ENCODE measurements at places on chromosomes 2 and 18.

DNA sequence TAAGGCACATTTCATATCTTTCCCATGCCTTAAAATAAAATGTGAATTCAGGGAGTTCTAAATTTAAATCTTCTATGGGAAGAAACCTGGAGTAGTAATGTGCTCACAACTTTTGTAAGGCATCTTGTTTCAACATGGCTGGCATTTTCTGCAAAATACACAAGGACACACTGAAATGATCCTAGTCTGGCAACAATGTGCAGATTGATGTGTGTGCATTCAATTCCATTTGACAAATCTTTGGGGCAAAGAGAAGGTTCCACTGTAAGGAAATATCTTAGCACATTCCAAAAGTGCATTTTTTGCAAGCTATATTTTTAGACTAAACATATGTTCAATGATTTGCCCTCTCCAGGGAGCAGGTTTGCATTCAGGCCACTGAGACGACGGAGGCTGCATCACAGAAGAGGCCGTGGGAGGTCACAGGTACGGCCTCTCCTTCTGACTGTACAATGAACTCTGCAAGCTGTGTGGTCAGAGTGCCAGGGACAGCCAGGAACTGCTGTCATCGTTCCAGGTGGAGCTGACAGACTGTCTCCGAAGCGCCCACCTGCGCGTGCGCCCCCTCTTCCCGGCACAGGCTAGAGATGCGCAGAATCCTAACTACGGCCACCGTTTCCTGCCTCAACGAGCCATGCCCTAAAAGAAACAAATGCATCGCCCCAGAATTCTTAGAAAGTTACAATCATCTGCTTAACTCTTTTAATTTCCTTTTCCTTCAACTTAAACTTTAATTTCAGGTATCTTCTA is 149.2 kb upstream of the POU3F3 start:
- DNase-seq = no peak

DNA sequence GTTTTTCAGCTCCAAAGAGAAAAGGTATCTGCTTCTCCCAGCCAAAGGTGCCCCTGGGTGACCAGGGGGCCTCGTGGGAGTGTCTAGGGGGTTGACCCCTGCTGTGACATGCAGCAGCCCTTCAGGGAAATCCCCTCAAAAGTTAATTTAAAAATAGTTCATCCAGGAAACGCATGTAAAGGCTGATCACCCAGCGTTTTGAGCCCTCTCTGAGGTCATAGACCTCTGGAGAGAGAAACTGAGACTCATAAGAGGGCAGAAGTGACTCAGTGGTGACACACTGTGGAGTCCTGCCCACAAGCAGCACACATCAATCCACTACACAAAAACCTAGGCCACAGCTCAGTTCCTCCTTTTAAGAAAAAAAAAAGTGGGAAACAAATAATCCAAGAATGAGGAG is 11.9 kb downstream of the GAL3ST2 start:
- DNase-seq = no peak

GRCh38 chr18:9106800-9107584 is 4.5 kb downstream of the NDUFV2 start:
- no peak for DNase-seq

DNA sequence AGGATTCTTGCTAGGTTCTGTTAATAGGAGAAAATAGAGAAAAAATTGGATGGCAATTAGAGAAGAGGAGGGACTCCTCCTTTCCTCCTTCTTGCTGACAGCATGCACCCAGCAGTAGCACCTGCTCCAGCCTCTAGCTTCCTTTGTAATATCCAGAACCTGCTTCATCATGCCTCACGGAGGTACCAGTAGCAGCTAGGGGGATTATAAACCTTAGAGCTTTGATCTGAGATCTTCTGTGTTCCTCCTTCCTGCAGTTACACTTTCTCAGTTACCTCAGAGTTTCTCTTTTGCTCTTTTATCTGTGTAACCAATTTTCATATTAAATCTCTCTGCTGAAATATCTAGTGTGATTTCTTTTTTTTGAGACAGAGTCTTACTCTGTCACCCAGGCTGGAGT is 16.6 kb downstream of the DPP4 start:
- no peak for DNase-seq

- DNase-seq = no peak
These were observed 3.0 kb upstream of the PXDN start for GRCh38 chr2:1747065-1747941.

GRCh38 chr2:60906395-60906794 is 25.0 kb downstream of the REL start:
- no peak for DNase-seq

GRCh38 chr18:7926526-7926925 is 359.4 kb downstream of the PTPRM start:
- peak; percentile 26 for DNase-seq

DNA sequence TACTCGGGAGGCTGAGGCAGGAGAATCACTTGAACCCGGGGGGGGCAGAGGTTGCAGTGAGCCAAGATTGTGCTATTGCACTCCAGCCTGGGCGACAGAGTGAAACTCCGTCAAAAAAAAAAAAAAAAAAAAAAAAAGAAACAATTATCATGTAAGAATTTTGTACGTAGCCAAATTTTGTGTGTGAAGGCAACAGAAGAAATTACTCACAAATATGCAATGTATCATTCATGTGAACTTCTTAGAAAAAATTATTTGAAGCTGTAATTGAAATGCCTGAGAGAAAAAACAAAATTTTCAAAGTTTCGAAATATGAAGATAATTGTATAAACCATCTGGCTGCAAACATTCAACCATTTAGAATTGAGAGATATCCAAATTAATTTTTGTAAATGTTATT is 204.8 kb upstream of the PARD3B start:
- no peak for DNase-seq

DNA sequence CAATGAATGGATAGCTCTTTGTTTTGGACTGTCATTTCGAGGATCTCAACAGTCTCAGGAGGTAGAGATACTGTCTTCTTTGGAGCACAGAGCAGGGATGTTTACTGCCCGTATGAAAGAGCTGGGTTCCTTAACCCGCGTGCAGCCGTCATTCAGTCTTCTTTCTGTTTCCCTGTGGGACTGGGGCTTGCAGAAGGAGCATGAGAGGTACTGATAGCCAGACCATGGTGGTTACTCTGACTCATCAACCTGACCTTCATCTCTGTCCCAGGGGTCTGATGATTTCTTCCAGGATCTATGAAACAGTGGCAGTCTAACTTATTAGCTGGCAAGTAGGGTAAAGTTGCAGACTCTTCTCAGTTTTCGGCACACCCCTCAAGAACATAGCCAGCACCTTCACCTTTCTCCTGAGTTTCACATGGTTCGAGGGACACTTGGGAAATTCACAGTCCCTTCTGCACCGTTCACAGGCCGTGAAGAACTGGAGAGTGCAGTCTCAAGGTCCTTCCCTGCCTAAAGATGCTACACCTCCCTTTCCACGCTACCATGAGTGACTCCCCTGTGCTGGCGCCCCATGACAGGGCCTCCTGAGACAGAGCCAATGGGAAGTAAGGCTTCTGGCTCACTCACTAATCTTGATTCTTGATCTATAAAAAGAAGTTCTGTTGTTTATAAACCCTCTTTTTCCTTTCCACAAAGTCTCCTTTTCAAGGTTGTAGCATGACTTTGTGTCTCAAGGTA is 226.2 kb downstream of the MC4R start:
- no peak for DNase-seq

Data from endothelial cell (in vitro differentiated cells).